ENCODE measurements at places on chromosomes 6 and 20. TPM values are rescaled to one million over a fixed set of nuclear protein-coding genes. Genes with fewer than 3 reads are reported as not detected.

DNA sequence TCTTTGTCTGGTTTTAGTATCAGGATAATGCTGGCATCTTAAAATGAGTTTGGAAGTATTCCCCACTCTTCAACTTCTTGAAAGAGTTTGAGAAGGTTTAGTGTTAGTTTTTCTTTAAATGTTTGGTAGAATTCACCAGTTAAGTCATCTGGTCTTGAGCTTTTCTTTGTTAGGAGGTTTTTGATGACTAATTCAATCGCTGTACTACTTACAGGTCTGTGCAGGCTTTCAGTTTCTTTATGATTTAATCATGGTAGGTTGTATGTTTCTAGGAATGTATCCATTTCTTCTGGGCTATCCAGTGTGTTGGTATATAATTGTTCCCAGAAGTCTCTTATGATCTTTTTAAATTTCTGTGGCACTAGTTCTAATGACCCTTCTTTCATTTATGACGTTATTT lies 215.5 kb downstream of the LRFN2 start:
- no peak for DNase-seq

DNA sequence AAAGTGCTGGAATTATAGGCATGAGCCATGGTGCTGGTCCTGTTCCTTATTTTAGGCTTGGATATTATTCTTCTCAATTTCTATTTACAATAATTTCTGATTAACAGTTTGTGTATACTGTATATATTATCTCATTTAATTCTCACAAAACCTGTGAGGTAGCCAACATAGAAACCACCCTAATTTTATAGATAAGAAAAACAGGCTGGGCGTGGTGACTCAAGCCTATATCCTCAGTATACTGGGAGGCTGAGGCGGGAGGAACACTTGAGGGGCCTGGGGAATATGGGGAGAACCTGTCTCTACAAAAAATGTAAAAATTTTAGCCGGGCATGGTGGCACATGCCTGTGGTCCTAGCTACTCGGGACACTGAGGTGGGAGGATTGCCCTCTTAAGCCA lies 3.8 kb upstream of the AFG1L start:
- no peak for DNase-seq

- no peak for DNase-seq
These were observed 7.3 kb upstream of the COL12A1 start for GRCh38 chr6:75213112-75213511.

GRCh38 chr6:124433387-124434160 lies 528.7 kb upstream of the RNF217 start:
- DNase-seq, result no peak

Gene GSTA1
- total RNA-seq, result 948 TPM

GRCh38 chr6:7960141-7960540 lies 49.6 kb upstream of the TXNDC5 start:
- no peak for DNase-seq

Gene SGK2
- total RNA-seq, result 57.6 TPM

- no peak for DNase-seq
These were observed 394.3 kb upstream of the SOX4 start for GRCh38 chr6:21199262-21199661.

Gene CBFA2T2
- 7.3 TPM for total RNA-seq

- DNase-seq, result no peak
These were observed 43.0 kb upstream of the ZFAND3 start for GRCh38 chr6:37776566-37776965.

- no peak for DNase-seq
These were observed 148.2 kb downstream of the PREX1 start for GRCh38 chr20:48679599-48679998.

- no peak for DNase-seq
These were observed 1.3 kb downstream of the PLCG1 start for GRCh38 chr20:41138475-41139226.

GRCh38 chr6:165855856-165856255 lies 192.8 kb upstream of the PDE10A start:
- DNase-seq, result no peak
